NCI-H187 treated with DMSO at 0.1 percent for 48 hours (cell line): ENCODE measurements at places on chromosomes 16 and 17.

DNA sequence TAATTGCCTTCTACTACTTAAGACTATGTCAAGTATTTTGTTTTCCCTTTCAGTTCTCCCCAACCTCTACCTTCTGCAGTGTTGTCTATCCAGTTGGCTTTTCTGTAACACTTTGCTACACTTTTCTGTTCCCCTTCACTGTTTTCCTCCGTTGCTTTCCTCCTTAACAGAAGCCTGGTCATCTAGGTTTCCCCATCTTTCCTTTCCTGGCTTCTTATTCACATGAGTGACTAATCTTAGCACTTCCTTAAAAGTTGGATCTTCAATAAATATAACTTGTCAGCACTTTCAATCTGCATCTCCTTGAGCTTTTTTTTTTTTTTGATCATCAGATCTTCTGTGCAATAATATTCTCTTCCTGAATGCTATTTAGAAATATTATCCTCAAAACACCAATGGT lies 2.8 kb upstream of the SLFN11 start:
- DNase-seq: no peak

DNA sequence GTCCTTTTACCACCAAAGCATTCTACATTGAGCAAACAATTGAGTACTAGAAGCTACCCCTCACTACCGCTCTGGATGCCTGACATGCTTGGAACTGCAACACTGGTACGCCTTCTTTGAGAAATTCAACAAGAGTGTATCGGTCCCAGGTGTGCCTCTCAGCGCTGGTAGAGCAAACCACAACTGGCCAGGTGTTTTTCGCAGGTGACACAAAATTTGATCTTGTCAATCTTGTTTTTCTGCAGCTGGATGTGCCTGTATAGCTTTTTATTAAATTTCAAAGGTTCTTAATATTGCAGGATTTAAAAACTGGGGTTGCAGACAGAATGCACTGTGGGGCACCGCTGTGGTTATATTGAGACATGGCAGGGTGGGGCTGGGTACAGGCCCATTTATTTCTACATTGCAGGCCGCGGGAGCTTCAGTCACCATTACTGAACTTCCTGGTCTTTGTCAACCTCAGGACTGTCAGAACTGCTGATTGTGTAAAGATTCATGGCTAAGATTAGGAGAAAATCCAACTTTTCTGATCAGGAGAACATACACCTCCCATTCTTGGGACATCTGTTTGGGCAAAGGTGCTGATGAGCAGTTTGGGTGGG lies 4.5 kb upstream of the SNX20 start:
- DNase-seq: no peak

- DNase-seq: no peak
Observed at GRCh38 chr16:29871822-29872546, 9.0 kb upstream of the CDIPT start.

DNA sequence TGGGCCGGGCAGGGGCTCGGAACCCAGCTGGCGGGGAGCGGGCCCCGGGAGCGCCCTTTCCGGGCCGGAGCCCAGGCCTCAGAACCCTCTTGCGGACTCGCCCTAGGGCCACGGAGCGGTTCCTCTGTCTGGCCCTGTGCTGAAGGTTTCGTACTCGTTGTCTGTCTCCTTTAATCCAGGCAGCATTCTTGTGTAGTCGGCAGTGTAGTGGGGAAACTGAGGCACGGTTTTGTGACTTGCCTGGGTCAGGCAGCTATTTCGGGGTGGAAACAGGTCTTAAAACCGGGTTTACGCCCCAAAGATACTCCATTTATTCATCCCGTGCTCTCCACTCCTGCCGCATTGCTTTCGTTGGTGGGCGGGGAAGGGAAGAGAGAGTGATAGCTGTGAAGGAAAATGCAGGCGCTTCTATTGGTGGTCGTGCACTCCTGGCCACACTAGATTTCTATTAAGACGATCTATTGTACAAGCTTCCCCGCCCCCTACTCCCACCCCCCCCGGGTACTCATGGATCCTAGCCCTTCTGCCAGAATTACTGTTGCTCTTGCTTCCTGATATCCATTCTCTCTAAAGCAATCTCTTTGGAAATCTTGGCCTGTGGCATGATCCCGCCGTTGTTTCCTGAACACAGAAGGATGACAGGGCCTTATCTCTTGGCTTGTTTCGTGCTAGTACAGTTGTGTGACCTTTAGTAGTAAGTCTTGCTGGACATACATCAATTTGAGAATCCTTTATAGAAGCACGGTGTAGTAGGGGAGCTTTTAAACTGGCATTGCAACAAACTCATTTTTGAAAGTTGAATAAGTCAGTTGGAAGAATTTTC lies 751 bp downstream of the DCAF7 start:
- DNase-seq: no peak

DNA sequence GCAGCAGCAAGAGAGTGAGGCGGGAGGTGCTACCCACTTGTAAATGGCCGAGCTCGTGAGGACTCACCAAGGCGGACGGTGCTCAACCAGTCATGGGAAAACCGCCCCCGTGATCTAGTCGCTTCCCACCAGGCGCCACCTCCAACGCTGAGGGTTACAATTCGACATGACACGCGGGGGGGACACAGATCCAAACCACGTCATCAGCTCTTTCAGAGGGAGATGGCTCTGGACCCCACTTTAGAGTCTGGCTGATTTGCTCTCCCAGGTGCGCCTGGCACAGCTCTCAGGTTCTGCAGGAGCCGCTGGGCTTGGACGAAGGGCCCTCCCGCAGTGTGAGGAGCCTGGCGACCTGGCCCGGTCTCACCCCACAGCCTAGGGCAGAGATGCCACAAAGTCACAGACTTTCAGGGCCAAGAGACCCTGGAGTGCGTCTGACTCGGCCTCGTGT lies 21.1 kb upstream of the DOC2B start:
- DNase-seq: no peak

GRCh38 chr17:76200354-76200753 lies 39.9 kb downstream of the RNF157 start:
- DNase-seq: no peak
